ENCODE measurements at places on chromosomes 16 and 17. TPM values are rescaled to one million over a fixed set of nuclear protein-coding genes. Genes with fewer than 3 reads are reported as not detected.

Gene CHST5
- total RNA-seq: not detected

Gene CMTM3
- total RNA-seq: 4.5 TPM

Gene HEXD
- total RNA-seq: 3.8 TPM

Gene HBZ
- total RNA-seq: not detected

Gene MYL4
- total RNA-seq: not detected

Gene SLC9A5
- 1.8 TPM for total RNA-seq

Gene CDH11
- 601 TPM for total RNA-seq

Gene TNFAIP1
- total RNA-seq: 45.3 TPM

Gene CEP112
- total RNA-seq: 3.6 TPM

Gene SLC35G6
- not detected for total RNA-seq

Gene PIMREG
- 19.4 TPM for total RNA-seq

Gene ZPBP2
- not detected for total RNA-seq

Gene TVP23C
- 12.0 TPM for total RNA-seq

Gene PTX4
- not detected for total RNA-seq

Gene SLC13A5
- total RNA-seq: not detected

Gene SPIRE2
- 0.72 TPM for total RNA-seq

Gene GAS7
- total RNA-seq: 5.0 TPM

Gene KRTAP9-4
- total RNA-seq: not detected

Gene CDH5
- total RNA-seq: not detected

Gene ALOX12B
- total RNA-seq: not detected

Gene NOTUM
- total RNA-seq: not detected

Gene KRTAP2-2
- not detected for total RNA-seq

Gene CLDN7
- 1.4 TPM for total RNA-seq

Gene C16orf95
- total RNA-seq: 1.9 TPM

Gene CCL17
- total RNA-seq: not detected

Gene DUSP14
- total RNA-seq: 97.5 TPM

Gene HBQ1
- total RNA-seq: not detected

Gene UTS2R
- not detected for total RNA-seq

Gene NEK8
- total RNA-seq: 5.2 TPM

Gene CACNA1H
- 1.6 TPM for total RNA-seq

Gene CA5A
- total RNA-seq: not detected

Gene CNGB1
- not detected for total RNA-seq

Gene SNX20
- not detected for total RNA-seq

Gene XAF1
- total RNA-seq: 1.7 TPM

Gene ABCA8
- total RNA-seq: 1.8 TPM

Gene MT3
- total RNA-seq: not detected

Gene SBK1
- total RNA-seq: under 0.01 TPM

Gene KRTAP9-8
- not detected for total RNA-seq

Gene TMC8
- not detected for total RNA-seq

Gene PRKCB
- total RNA-seq: not detected

Gene SOST
- total RNA-seq: not detected

Gene USP31
- total RNA-seq: 3.9 TPM

Data from IMR-90 (cell line).